Activated CD8-positive, alpha-beta memory T cell treated with anti-CD3 and anti-CD28 coated beads for 36 hours (primary cell): ENCODE measurements at places on chromosomes 2 and 18. TPM values are rescaled to one million over a fixed set of nuclear protein-coding genes. Genes with fewer than 3 reads are reported as not detected.

GALM gene
- total RNA-seq = 94.9 TPM

DYTN gene
- not detected for total RNA-seq

CHST9 gene
- total RNA-seq = not detected

RNF152 gene
- total RNA-seq = 0.17 TPM

RAB6D gene
- total RNA-seq = not detected

LOXHD1 gene
- not detected for total RNA-seq

DSG1 gene
- total RNA-seq = not detected
